ENCODE measurements at places on chromosomes 13 and 19. TPM values are rescaled to one million over a fixed set of nuclear protein-coding genes. Genes with fewer than 3 reads are reported as not detected.

Gene CYP2F1
- total RNA-seq = not detected

GRCh38 chr19:30132343-30133075 lies 190.5 kb downstream of the URI1 start:
- DNase-seq = no peak

- peak; percentile 46 for DNase-seq
These were observed 21.5 kb downstream of the CYP4F22 start for GRCh38 chr19:15529774-15530372.

- no peak for DNase-seq
These were observed 218.7 kb downstream of the POSTN start for GRCh38 chr13:37379841-37380240.

Gene EDNRB
- total RNA-seq = not detected

Gene ZNF628
- 2.4 TPM for total RNA-seq

GRCh38 chr19:21092109-21092508 lies 10.1 kb downstream of the ZNF714 start:
- peak; percentile 1 for DNase-seq

Gene ZNF253
- total RNA-seq = not detected

Gene DHDH
- total RNA-seq = 0.57 TPM

Gene MBD3L2
- total RNA-seq = not detected

Gene EPS8L1
- total RNA-seq = 7.8 TPM

DNA sequence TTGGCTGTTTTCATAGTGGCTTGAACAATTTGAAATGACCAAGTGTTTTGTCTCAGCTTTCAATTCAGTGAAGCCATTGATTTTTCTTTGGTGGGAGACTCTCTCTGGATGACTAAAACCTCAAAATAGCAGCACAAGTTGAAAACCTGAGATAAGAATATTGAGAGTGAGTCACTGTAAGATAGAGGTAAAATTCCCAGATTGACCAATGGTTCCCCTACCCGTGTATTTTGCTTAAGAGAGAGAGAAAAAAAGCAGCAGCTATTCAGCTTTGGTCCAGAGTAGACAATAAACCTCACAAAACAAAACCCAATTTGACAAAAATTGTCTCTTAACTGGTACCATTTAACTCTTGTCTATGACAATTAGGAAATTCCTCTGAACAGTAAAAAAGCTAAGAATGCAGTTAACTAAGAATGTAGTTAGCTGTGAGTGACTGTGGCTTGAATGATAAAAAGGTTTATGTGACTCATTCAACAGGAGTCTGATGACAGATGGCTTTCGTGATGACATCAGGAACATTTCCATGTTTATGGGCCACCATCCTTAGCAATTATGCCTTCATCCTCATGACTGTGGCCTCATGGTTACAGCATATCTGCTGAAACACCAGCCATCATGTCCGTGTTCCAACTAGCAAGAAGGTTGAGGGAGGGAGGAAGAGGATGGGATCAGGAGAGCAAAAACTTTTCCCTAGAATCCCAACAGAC lies 356.9 kb downstream of the NDFIP2 start:
- peak; percentile 62 for DNase-seq

- no peak for DNase-seq
These were observed 11.8 kb upstream of the TLE5 start for GRCh38 chr19:3073931-3074595.

GRCh38 chr19:4369109-4369887 lies 25.9 kb downstream of the MPND start:
- no peak for DNase-seq

Gene DLEU7
- not detected for total RNA-seq

Gene HCN2
- total RNA-seq = 0.37 TPM

GRCh38 chr19:29545866-29546582 lies 20.2 kb downstream of the VSTM2B start:
- no peak for DNase-seq

DNA sequence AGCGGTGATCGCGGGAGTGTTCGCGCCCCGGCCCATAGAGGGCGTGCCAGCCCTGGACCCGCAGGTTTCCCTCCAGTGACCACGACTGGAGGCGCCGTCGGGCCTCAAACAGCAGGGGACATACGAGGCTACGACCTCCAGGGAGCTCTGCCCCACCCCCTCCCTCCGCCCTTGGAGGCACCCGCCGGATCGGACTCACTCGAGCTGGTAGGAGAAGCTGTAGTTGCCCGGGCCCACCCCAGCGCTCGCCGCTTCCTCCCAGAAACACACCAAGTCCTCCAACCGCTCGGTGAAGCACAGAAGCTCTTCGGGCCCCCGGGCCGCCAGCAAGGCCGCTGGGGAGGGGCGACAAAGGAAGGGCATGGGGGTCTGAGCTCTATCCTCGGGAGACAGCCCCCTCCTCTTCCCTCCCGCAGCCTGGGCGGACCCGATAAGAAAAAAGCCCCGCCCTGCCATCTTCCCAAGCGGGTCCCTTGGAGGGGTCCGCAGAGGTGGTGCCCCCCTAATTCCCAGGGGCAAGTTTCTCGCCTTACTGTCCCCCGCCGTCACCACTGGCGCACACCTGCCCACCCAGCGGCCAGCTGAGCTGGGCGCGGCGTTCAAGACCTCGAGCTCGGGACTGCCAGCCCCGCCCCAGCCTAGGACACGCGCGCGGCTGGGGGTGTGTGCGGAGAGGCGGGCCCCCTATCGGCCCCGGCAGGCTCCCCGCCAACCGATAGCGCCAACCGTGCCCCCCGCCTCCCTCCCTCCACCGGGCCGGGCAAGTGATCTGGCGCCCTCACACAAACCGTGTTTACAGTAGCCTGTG lies 1.0 kb downstream of the EPOR start:
- DNase-seq = no peak

GRCh38 chr19:51668216-51668615 lies 21.6 kb upstream of the SIGLEC14 start:
- no peak for DNase-seq

GRCh38 chr19:14369399-14370168 lies 11.7 kb upstream of the ADGRE5 start:
- no peak for DNase-seq

DNA sequence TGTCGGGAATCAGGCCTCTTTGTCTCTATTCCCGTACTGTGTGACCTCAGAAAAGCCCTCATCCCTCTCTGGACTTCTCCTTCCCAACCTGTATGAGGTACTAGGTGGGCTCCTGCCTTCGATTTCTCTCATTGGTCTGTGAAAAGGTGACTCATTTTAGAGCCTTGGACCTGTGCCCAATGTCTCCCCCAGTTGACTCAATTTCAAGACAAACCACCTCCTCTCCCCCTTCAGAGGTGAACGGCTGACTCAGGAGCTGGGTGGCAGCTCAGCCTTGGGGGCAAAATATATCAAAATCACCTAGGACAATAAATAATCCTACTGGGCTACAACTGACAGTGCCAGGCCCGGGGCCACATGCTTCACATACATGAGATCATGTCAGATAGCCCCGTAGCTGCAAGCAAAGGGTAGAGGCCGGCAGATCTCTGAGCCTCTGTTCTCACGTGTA lies 630 bp downstream of the COQ8B start:
- DNase-seq = peak; percentile 96

GRCh38 chr13:105452895-105453294 lies 1082.6 kb downstream of the EFNB2 start:
- peak; percentile 7 for DNase-seq

- DNase-seq = no peak
These were observed 31.9 kb downstream of the SCGB2B2 start for GRCh38 chr19:34644991-34645461.

DNA sequence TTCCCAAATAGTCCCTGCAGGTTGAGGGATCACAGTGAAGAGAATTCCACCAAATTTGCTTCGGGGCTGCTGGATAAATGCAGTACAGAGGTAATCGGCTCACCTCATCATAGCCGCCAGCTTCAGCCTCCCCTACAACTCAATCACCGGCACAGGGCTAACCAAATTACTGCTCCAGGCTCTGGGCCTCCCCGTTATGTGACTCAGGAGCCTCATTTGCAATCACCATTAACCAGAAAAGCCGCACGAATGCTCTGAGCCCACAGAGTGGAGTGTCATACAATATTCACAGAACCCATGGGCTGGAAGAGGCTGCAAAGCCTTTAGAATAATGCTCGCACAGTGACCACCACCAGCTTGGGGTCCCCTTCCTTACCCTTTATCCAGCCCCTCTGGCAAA lies 4.9 kb downstream of the SIAH3 start:
- DNase-seq = no peak

DNA sequence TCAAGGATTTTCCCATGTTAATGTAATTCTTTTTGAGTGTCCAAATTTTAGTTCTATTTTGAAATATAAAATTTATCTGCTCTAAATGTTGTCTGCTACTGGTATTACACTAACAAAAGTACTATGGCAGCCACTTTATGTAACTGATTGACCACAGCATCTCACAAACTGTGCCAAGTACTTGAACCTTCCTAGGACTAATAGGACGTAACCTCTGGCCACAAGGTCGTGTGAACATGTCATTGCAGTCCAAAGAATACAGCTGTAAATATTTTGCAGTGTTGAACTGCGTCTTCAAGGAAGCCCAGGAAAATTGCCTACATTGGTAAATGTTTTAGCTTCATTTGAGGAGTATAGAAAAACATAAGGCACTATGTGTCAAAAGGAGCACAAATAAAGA lies 1.9 kb downstream of the KCTD4 start:
- DNase-seq = no peak

GRCh38 chr13:20258963-20259288 lies 26.8 kb upstream of the GJB6 start:
- no peak for DNase-seq

Gene ZNF317
- 21.4 TPM for total RNA-seq

Gene PNMA8A
- total RNA-seq = not detected

DNA sequence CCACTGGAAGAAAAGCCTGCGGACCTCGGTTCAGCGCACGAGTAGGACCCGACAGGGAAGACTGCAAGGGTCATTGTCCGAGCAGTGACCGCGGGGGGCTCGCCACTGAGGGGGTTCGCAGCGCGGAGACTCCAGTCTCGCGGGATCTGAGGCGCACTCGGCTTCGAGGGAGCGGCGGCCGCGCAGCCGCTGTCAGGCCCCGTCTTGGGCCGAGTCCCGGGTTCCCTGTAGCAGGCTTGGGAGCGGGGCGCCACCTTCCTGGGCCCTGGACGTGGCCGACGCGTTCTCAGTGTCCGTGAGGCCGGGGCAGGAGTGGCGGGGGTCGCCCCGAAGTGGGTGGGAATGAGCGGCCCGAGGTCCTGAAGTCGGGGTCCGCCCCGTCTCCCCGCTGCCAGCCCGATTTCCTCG lies 474 bp upstream of the FAM174C start:
- no peak for DNase-seq

- no peak for DNase-seq
These were observed 763 bp upstream of the LRP3 start for GRCh38 chr19:33193269-33193864.

DNA sequence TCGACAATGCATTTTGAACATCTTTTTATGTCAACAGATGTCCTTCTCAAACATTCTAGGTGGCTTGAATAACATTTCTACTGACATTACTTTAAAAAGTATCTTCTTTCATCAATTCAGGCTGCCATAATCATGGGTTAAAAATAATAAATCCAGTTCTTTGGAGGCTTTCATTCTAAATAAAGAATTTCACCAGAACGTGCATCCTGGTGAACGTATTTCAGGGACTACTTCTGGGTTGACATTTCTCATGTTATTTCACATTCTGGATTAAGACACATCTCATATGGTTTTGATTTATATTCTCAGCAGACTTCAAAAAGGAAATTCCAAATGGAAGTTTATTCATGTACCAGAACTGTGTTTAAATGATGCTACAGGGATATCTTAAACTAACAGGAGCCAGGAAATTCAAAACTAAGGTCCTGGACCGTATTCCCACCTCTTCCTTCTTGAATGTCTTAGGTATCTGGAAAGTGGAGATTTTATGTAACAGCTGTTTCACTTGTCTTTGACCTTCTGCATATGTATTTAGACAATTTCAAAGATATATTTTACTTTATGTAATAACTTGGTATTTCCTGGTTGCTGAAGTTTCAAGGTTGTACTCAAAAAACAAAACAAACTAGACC lies 107.2 kb downstream of the STARD13 start:
- no peak for DNase-seq

Gene WDR62
- 20.2 TPM for total RNA-seq

Gene ZNF577
- total RNA-seq = 3.0 TPM

- DNase-seq = no peak
These were observed 2.6 kb upstream of the LRP3 start for GRCh38 chr19:33191501-33191900.

GRCh38 chr19:30077851-30078355 lies 135.9 kb downstream of the URI1 start:
- DNase-seq = no peak

Gene NLRP4
- not detected for total RNA-seq

DNA sequence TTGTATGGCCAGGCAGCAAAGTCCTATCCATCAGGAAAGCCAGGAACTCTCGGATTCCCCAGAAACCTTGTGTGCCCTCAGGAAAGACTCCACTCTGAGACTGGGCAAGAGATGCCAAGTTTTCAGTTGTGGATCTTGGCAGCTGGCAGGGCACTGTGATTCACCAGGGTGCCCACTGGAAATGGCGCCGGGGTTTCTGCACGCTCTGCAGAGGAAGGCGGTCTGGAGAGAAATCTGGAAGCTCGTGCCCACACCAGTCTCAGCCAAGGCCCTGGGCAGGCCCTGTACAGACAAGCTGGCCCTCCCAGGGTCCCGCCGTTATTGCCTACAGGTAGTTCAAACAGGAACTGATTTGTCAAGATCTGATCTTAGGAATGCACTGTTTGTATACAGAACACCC lies 4.9 kb downstream of the NAPA start:
- no peak for DNase-seq

DNA sequence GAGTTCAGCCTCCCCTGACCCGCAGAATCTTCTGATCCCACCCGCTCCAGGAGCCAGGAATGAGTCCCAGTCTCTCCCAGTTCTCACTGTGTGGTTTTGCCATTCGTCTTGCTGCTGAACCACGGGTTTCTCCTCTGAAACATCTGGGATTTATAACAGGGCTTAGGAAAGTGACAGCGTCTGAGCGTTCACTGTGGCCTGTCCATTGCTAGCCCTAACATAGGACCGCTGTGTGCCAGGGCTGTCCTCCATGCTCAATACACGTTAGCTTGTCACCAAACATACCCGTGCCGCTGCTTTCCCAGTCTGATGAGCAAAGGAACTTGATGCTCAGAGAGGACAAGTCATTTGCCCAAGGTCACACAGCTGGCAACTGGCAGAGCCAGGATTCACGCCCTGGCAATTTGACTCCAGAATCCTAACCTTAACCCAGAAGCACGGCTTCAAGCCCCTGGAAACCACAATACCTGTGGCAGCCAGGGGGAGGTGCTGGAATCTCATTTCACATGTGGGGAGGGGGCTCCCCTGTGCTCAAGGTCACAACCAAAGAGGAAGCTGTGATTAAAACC lies 1.1 kb upstream of the APOE start:
- no peak for DNase-seq
